NCI-H1694 treated with DMSO at 0.1 percent for 48 hours (cell line): ENCODE measurements at places on chromosomes 5 and 9.

DNA sequence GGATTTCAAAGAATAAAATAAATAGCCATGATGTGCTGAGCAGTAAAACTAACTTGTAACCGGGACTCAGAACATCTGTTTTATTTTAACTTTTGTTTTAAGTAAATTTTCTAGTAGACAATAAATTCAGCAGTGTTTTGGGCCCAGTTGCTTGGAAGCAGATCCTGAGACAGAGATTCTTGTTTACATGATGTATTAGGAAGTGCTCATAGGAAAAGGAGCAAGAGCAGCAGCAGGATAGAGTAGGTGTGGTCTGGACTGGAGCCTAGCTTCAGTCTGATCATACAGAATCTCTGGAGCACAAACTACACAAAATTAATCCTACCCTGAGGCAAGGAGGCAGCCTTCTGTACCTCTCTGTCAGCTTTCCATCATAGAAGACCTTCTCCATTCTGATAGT, 139.2 kb upstream of the CCNH start:
- DNase-seq = no peak

GRCh38 chr5:60346393-60346792, 353.6 kb downstream of the DEPDC1B start:
- no peak for DNase-seq

DNA sequence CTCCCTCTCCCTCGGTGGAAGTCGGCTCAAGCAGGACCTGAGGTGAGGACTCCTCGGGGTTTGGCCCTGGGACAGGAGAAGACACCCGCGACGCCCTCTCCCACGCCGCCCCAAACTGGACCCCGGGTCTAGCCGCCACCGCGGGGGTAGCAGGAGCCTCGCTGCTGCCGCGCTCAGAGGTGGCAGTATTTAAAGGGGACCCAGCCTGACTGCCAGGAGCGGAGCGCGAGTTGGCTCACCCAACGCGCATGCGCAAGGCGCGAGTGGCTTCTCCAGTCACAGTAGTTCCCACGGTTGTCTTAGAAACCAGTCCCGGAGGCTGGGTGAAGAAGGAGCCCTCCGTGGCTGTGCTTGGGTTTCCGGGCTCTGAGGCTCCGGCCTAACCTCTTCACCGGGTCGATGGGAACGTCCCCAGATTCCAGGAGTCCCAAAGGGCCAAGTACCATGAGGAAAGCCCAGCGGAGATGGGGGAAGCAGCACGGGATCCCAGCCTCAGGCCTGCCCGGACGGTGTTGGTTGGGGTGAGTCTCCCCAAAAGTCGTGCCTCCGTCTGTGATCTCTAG, 477.8 kb downstream of the SPATA31A7 start:
- no peak for DNase-seq

GRCh38 chr5:71938895-71939294, 168.4 kb upstream of the MAP1B start:
- no peak for DNase-seq

GRCh38 chr9:70260007-70260443, 1.2 kb downstream of the SMC5 start:
- DNase-seq = no peak

GRCh38 chr5:125006011-125006685, 259.7 kb upstream of the ZNF608 start:
- no peak for DNase-seq

DNA sequence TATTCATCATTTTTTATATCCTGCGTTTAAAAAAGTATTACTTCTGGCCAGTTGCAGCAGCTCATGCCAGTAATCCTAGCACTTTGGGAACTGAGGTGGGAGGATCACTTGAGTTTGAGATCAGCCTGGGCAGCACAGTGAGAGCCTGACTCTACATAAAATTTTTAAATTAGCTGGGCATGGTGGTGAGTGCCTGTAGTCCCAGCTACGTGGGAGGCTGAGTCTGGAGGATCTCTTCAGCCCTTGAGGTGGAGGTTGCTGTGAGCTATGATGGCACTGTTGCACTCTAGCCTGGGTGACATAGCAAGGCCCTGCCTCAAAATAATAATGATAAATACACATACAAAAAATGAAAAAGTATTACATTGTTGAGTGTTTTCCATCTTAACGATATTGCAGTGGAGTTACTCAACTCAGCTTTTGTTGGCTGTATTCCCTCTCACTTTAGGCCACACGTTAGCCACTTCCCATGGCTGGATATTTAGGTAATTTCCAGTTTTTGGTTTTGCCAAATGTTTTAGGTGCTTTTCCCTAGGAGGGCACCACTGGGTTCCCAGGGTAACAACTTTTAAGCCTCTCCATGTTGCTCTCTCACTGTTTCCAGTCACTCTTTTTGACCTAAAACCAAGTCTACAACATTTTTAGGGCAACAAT, 20.6 kb downstream of the SHB start:
- DNase-seq = no peak

GRCh38 chr5:161544350-161544765, 2.2 kb downstream of the GABRB2 start:
- peak; percentile 49 for DNase-seq

DNA sequence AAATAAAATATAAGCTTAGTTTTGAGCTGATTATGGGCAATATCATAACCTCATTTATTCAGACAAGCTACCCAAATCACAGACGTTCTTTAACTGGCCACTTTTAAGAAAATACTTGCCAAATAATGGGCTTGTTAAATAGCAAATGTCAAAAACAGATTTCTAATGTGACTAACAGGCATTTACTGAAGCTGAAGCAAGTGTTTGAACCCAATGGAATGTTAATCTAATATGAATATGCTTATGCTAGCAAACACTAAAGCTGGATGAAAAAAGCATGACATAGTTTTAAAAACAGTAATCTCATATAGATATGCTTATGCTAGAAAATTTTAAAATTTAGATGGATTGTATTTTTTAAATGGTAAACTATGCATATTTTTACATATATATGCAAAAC, 411.6 kb upstream of the PTGER4 start:
- no peak for DNase-seq

GRCh38 chr9:14326264-14326826, 12.4 kb upstream of the NFIB start:
- peak; percentile 78 for DNase-seq

DNA sequence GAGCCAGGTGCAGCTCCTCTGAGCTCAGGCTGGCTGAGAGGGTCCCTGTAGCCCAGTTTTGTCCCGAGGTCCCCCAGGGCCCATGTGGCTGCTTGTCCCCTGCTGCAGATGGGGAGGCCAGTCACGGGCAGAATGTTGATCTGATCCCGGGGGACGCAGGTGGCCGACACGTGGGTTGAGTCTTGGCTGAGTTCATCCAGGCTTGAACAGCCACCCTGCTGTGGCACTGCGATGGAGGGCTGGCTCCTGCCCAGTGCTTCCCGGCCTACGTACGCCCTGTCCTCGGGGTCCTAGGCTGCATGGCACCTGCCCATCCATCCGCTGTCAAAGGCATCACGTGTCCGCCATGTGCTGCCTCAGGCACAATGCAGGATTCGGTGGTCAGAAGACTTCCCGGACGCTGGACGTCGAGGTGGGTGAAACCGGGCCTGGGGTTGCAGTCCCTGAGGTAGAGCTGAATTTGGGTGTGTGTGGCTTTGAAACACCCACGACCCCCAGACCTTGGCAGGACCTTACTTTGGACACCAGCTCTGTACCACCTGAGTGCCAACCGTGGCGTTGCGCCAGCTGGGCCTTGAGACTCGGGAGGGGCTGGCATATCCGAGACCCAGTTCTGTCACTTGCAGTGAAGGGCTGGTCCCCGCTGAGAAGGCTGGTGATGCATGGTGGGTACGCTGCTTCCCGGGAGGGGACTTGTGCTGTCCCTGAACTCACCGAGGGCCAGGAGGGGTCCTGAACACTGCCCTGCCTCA, 22.3 kb downstream of the RXRA start:
- no peak for DNase-seq

DNA sequence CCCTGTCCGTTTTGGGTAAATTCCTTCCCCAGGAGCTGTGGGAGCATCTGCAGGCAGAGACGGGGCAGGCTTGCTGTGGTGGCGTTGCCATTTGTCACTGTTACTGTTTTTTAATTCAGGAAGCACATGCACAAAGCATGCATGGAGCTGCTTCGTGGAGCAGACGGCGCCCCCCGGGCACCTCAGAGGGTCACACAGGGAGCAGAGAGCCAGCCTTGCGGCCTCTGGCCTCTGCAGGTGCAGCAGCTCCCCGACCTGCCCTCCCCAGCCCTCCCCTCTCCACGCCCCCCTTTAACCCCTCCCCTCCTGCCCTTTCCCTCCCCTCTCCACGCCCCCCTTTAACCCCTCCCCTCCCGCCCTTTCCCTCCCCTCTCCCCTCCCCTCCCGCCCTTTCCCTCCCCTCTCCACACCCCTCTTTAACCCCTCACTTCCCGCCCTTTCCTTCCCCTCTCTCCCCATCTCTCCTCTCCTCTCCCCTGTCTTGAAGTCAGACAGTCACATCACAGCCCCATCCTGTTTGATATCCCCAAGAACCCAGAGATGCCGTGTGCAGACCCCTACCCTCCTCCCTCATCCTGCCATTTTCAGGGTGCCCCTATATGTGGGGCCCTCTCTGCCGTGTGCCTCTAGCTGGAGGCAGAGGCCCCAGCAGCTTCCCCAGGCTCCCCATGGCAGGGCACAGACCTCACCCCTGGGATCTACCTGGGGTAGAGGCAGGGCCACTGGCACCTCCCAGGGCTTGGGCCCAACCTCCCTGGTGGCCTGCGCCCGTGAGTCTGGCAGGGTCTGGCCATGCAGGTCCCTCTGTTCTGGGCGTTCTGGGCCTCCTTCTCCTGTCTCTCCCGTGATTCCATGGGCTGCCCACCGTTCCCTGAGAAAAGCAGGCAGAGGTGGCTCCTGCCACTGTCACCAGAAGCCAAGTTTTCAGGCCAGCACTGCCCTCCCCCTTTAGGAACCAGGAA, 29.6 kb upstream of the UBAC1 start:
- peak; percentile 21 for DNase-seq

DNA sequence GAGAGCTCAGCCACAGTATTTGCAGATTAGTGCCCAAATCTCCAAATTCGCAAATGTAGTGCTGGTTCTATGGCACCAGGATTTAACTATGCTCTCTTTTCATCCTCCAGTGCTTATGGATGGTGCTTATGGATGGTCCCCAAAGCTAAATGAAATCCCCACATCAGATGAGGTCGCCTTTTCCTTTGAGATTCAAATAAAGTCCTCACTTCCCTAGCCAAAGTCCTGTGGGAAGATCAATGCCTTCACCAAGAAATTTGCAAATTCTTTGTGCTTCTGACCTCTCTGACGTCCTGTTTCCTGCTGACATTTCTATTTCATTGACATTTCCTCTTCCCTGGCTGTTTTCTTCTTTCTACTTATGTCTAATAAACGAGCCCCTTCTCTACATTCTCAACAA, 1077.0 kb upstream of the C9orf72 start:
- no peak for DNase-seq

DNA sequence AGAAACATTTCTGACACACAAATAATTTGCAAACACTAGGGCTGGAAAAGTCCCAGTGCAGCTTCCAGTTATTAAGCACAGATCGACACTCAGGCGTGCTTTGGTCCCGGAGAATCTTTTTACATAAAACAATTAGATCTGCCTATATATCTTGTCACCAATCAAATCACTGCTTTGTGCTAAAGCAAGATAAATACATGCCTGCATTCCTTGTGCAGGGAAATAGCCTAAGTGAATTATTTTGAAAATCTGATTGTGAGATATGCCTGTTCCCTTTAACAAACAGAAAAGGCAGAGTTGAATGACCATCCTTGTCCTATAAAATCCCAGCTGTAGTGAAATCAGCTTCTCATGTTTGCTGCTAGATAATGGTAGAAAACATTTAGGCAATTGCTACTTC, 604.4 kb downstream of the CCDC171 start:
- no peak for DNase-seq

- DNase-seq = peak; percentile 18
These were observed 88.8 kb downstream of the ANXA2R start for GRCh38 chr5:42951293-42951840.

GRCh38 chr5:127586811-127587210, 62.1 kb upstream of the CTXN3 start:
- DNase-seq = no peak

DNA sequence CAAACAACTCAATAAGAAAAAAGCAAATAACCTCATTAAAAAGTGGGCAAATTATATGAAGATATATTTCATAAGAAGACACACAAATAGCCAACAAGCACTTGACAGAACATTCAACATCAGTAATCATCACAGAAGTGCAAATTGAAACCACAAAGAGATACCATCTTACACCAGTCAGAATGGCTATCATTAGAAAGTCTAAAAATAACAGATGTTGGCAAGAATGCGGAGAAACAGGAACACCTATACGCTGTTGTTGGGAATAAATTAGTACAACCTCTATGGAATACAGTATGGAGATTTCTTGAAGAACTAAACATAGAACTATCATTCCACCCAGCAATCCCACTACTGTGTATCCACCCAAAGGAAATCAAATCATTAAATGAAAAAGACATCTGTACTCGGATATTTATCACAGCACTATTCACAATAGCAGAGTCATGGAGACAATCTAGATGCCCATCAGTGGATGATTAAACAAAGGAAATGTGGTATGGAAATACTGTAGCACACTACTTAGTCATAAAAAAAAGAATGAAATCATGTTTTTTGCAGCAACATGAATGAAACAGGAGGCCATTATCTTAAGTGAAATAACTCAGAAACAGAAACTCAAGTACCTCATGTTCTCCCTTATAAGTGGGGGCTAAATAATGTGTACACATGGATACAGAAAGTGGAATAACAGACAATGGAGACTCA, 106.8 kb upstream of the FST start:
- no peak for DNase-seq

GRCh38 chr5:79396265-79396664, 117.7 kb downstream of the HOMER1 start:
- no peak for DNase-seq

DNA sequence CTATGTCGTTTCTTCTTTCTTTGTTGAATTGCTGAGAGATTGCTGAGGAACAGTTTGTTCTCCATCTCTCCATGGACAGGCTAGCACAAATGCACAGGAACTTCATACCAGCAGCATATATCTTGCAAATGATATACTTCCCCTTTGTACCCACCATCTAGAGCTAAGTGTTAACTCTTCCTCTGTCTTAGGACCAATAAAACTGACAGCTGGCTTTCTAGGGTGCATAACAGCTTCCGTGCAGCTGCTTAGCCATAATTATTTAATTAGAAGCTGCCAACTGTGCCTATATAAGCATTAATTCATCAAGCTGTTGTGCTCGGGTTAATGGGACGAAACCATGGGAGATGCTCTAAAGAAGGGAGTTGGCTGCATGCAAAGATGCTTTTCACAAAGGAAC, 38.7 kb downstream of the KCTD16 start:
- peak; percentile 75 for DNase-seq

DNA sequence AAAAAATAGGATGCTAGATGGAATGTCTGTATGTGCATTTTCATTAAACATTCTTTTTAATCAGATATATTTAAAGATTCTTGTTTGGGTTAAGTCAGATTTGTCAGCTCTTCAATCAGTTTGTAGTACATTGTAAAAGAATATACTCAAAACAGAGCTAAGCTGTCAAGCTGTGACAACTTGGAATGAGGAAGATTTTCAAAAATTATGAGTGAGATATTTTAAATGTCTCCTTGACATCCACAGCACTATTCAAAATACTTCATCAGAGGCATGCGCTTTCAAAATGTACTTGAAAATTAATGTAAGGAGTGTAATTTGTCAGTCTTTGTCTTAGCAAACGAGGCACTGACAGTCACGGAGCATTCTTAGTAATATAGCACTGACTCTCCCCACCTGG, 182.0 kb downstream of the MAT2B start:
- no peak for DNase-seq
